ENCODE measurements at places on chromosomes 5 and 9.

GRCh38 chr5:21013237-21013636, 1025.2 kb upstream of the CDH18 start:
- DNase-seq = no peak

- DNase-seq = no peak
Measured at GRCh38 chr5:83378624-83379289, 92.8 kb upstream of the VCAN start.

- DNase-seq = no peak
Measured at GRCh38 chr5:82352146-82352791, 74.1 kb upstream of the RPS23 start.

DNA sequence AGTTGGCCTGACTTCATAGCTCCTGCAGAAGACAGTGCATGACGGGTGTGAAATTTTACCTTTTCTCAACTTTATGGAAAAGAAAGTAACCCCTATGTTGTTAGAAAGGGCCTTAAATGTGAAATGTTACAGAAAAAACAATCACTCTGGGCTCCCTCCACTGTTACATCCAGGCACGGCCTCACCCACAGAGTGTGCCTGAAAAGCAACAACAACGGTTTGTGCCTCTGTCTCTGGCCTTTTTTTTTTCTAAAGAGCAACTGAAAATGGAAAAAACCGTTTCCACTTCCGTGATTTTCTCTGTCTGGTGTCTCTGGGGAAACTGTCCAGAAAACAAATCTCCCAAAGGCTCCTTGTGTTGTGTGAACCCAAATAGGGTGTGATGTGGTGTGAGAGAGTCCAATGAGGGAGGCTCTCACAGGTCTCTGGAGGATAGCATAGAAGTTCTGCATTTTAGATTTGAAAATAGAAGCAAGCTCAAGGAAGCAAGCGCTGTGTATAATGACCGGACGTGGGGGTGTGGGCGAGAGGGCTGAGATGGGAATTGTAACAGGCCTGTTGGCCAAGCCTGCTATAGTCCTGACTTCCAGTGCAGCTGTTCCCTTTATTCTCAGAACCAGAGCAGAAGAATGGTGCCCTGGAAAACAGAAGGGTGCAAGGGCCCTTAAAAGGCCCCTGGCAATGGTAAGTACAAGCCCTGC, 221.8 kb upstream of the TUT7 start:
- DNase-seq = no peak

- DNase-seq = no peak
Measured at GRCh38 chr9:100294341-100294740, 58.4 kb downstream of the TEX10 start.

- no peak for DNase-seq
Measured at GRCh38 chr5:68381060-68381459, 165.5 kb downstream of the PIK3R1 start.

DNA sequence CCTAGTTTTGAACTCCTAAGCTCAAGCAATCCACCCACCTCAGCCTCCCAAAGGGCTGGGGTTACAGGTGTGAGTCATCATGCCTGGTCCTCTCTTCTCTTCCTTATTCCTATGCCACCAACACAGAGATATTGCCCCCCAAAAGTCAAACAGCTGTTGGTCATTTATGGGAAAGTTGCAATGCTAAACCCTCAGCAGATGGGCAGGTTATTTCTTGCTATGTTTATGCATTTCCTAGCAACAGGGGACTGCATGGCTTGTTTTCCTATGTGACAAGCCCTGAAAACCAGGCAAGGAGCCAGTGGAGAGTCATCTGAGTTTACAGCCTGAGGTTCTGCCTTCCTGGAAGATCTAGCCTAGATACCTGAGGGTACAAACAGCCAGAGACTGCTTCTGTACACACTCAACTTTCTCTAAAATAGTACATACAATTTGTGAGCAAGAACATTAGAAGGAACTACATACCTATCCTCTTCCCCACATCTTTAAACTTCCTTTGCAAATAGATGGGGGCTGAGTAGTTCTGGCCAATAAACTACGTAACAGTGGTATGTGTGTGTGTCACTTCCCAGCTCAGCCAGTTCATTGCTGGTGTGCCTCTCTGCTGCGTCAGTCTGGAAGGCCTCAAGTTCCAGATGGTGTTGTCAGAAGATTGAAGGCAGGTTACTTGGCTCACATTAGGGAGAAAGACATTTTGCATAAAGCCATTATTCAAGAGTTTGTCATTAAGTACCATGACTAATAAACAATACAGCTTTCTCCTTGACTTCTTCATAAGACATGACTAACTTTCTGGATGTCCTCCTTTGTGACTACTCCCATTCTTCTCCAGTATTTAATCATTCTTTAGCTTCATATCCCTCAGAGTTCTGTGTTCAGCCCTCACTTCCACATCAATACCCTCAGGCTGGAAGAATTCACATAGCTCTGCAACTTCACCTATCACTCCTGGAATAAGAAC, 65.3 kb downstream of the CSNK1A1 start:
- no peak for DNase-seq

DNA sequence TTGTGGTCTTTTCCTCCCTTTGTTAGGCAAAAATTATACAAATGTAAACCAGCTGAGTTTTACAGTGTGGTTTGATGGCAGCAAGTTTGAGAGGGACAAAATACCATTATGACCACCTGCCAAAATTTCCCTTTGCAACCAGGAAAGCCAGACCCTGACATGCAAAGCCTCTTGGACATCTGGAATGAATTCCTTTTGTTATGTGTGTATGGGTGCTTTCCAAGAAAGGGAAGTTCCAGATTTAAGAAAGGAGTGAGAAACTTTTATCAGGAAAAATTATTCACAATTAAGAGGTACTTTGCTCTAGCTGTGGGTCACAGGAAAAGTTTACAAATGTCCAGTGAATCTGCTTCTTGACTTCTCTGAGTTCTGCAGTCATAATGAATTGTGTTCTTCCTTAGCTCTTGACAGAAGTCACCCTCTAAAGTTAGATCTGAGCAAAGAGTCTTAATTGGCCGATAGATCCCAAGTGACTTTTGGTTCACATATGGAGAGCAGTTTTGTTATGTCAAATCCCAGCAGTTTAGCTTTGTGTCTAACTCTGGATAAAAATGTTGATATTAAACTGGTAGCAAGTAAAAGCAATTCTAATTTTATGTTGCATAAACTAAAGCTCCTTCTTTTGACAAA, 295.9 kb upstream of the ZNF608 start:
- no peak for DNase-seq

DNA sequence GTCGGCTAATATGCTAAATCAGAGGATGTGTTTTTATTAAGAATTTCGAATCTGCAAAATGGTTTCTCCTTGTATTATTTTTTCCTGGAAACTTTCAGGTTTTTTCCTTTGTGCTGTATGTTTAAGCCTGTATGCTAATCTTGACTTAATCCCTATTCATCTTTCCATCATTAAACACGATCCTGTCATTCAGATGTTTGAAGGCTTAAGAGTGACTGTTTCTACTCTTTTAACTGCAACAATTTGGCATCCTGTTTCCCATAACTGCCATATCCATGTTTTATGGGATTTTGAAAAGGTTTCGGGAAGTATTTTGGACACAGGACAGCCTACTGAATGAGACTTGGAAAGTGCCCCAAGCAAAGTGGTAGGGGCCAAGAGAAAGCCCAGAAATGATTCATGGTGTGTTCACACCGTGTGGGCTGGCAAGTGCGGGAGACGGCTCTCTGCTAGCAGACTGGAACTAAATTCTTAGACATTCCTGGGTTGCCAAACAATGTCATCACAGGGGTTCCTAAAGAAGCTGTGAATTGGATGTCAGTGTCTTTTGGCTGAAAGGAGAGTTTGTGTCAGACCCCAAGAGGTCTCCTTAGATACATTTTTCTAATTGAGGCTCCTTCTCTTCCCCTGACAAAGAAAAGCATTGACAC, 125.4 kb upstream of the ADAMTS16 start:
- no peak for DNase-seq

- no peak for DNase-seq
Measured at GRCh38 chr9:37405350-37405749, 17.1 kb upstream of the GRHPR start.

DNA sequence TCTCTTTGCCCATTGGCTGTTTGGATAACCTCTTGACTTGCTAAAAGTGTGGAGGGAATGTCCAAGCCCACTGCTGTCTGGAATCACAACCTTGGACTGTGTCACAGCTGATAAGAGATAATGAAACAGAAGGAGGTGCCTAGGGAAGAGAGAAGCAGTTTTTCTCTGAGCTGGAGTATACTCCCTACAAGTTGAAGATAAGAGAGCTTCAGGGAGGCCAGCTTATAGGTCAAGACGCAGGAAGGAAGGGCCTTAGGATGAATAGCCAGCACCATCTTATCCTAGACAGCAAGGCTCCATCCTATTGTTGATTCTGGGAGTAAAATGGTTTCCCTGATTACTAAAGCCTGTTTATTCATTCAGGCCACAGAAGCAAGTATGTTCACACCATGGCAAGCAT, 244.7 kb downstream of the NPR3 start:
- no peak for DNase-seq

DNA sequence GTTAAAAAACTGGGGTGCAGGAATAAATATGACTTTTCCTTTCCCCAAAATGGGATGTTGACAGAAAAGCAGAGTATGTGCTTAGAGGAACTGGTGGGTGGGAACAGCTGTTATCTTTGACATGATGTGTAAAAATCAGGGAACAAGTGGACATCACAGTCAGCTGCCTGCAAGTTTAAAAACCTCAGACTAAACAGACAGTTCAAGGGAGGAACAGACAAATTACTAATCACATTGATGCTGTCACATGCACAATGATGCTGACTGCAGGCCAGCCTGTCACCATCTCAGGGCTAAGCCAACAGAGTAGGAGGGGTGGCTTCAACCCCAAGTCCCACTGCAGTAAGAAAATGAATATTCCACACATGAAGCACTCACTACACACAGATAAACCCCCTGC, 38.2 kb upstream of the UBAP2 start:
- no peak for DNase-seq

DNA sequence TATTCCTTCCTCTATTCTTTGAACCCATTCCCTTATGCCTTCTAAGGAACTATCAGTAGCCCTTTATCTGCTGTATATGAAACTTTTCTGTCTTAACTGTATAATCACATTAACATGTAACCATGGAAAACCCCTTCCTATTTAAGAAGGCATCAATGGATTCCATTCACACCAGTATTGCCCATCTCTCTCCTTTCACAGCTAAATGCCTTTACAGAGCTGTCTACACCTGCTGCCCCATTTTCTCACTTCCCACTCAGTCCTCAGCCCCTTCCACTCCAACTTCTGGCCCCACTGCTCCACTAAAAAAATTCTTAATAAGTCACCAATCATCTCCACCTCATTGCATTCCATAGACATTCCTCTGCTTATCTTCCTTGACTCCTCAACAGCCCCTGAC, 50.8 kb downstream of the SEC61B start:
- DNase-seq = no peak

DNA sequence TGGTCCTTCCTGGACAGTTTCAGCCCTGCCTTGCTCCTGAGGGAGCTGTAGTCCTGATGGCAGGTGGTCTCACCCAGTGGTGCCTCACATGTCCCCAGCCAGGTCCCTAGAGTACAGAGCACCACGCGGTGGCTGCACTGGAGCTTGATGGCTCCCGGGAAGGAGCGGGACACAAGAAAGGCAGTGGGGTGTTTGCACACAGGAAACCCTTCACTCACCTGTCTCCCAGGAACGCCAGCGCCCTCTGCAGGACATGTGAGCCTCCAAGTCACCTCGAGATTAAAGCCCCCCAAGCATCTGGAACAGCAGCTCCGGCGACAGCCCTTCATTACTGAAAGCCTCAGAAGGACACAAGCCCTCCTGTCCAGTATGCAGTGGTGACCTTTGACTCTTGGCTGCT, 19.9 kb upstream of the TMEM250 start:
- DNase-seq = peak; percentile 46

GRCh38 chr9:115456515-115456914, 338.6 kb upstream of the TNC start:
- no peak for DNase-seq

DNA sequence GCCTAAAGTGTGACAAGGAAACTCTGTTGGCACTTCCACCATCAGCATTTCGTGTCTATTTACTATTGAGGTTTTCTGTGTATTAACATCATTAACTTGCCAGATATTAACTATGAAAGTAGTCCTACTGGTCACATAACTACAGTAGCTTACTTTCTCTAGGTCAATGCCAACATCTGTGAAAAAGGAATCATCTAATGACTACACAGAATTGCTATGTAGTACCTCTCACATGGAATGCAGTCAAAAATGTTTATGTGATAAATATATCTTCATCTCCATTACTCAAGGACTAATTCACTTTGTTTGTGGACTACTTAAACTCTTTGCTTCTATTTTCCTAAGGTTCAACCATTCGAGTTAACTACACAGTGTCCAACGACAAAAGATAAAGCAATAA, 2.1 kb downstream of the SCAI start:
- no peak for DNase-seq

- DNase-seq = no peak
Measured at GRCh38 chr5:180647465-180647864, 1.9 kb downstream of the FLT4 start.

DNA sequence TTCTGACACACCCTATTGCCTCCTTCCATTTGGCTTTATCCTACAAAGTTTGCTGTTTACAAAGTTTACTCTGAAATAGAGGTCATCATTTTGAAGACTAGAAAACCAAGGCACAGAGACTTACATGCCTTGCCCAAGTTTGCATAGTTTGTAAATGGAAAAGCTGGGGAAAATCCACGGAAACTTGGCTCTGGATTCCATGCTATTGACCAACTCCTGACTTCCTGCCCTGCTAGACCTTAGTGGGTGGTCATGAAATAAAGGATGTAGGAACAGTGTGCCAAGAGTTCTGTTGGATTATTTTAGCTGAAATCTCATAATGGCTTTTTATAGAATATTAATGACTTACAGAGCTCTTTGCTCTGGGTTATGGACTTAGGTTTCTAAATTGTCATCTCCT, 69.5 kb downstream of the GRIA1 start:
- no peak for DNase-seq

DNA sequence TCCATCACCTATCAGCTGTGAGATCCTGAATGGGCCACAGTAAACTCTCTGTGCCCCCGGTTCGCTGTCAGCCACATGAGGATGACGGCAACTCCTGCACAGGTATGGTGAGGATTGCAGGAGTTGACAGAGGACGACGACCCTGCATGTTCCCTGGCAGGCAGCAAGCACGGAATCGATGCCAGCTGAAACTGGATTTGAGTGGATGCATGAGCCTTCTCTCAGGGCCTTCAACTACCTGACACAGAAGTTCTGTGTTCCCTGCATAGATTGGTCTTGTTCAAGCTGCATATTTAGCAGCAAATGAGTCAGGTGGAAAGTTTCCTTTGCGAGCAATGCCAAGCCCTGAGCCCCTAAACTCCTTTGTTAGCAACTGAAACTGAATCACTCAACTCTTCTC, 69.6 kb upstream of the PTCH1 start:
- DNase-seq = no peak
